ENCODE measurements at places on chromosomes 5 and 9. TPM values are rescaled to one million over a fixed set of nuclear protein-coding genes. Genes with fewer than 3 reads are reported as not detected.

Gene ESM1
- 1.2 TPM for total RNA-seq

Gene KCNIP1
- 0.16 TPM for total RNA-seq

Gene SPINK13
- total RNA-seq: not detected

Gene LHFPL2
- 5.0 TPM for total RNA-seq

Gene GABRA1
- total RNA-seq: not detected

Gene PCDHGB7
- total RNA-seq: 7.9 TPM

Gene ZNF462
- total RNA-seq: 29.2 TPM

Gene PPP3R2
- not detected for total RNA-seq

Gene B4GALT7
- 17.2 TPM for total RNA-seq

Gene ADGRV1
- total RNA-seq: not detected

Gene FBXO10
- 6.7 TPM for total RNA-seq

Gene HSD17B3
- total RNA-seq: 1.4 TPM

Gene SNAPC3
- total RNA-seq: 32.2 TPM

Gene FAM120AOS
- total RNA-seq: 27.3 TPM

Gene PCDHB7
- 0.55 TPM for total RNA-seq

Gene AJM1
- 7.7 TPM for total RNA-seq

- H3K27me3 ChIP-seq: no peaks in the 10 kb centered on the region
- peak overlapping the region; percentile 88 for H3K4me3 ChIP-seq
- peak; percentile 71 for DNase-seq
- H3K36me3 ChIP-seq: no peaks in the 10 kb centered on the region
- H3K4me1 ChIP-seq: peaks cover 80% of the 10 kb centered on the region
Observed at GRCh38 chr5:132225165-132226032, 2.3 kb downstream of the P4HA2 start.

DNA sequence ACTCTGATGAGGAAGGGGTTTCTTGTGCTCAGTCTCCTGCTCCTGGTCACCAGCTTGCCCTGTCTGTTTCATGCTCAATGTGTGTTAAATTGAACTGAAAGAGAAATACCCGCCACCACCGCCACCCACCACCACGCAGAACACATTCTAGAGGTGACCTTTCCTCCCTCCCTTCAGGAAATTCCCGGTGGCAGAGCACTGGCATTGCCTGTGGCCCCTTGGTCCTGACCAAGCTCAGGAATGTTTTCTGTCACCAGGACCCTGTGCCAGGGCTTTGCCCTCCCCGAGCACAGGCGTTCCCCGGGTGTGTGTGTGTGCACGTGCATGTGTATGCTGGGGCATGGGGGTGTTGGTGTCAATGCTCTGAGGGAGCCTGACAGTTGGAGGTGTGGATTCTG is 10.2 kb upstream of the SLC25A51 start:
- no peak for DNase-seq
- peaks cover 48% of the 10 kb centered on the region for H3K4me1 ChIP-seq

- no peak overlapping the region for H3K4me3 ChIP-seq
- H3K4me1 ChIP-seq: peaks cover 33% of the 10 kb centered on the region
- H3K36me3 ChIP-seq: peaks cover 41% of the 10 kb centered on the region
Observed at GRCh38 chr5:126438868-126439267, 15.7 kb downstream of the GRAMD2B start.

DNA sequence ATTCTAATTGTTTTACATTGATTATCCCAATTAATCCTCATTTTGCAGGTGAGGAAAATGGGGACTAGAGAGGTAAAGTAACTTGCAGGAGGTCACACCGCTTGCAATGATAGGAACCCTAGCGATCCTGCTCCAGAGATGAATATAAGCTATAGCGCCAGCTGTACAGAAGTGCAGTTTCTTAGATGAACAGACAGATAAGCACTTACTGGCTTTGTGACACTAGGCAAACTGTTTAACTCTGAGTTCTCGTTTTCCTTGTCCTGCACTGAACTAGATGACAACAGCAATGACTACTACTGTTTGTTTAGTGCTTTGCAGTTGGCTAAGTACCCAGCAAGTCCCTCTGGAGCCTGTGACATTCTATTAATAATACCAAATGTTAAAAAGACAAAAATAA is 11.1 kb downstream of the LHX6 start:
- H3K27me3 ChIP-seq: peaks cover 100% of the 10 kb centered on the region
- H3K4me3 ChIP-seq: no peak overlapping the region
- no peaks in the 10 kb centered on the region for H3K36me3 ChIP-seq
- no peak for DNase-seq

DNA sequence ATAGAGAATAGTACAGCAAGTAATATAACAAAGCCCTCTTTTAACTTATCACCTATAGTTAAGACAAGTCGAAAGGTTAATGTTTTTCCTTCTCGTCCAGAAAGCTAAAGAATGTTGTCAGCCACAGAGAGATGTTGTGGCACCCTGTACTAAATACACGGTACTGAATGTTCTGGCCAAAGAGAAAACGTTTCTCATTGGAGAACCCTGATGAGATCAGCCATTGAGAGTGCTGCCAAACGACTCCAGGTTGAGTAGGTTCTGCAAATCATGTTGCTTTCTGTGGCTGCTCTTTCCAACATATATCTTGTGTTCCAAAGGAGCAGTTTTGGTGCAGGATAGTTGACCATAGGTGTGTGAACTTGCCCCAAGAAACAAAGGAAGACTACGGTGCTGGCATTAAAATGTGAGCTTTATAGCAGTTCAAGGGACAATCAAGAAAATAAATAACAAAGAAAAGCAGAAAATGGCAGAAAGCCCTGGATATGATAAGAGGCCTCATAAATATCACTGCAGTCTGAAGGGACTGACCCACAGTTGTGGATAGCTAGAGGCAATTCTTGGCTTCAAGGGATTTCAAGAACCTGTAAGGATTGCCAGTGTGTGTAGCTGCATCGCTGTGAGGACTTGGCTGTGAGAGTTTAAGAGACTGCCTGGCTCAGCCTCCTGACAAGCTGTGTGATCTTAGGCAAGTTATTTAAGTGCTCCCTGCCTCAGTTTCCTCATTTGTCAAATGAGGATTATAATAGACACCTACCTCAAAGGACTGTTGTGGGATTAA is 102.7 kb downstream of the ARHGEF28 start:
- no peak overlapping the region for H3K4me3 ChIP-seq
- H3K27me3 ChIP-seq: no peaks in the 10 kb centered on the region
- no peaks in the 10 kb centered on the region for H3K36me3 ChIP-seq
- H3K4me1 ChIP-seq: peaks cover 27% of the 10 kb centered on the region
- no peak overlapping the region for H3K27ac ChIP-seq

DNA sequence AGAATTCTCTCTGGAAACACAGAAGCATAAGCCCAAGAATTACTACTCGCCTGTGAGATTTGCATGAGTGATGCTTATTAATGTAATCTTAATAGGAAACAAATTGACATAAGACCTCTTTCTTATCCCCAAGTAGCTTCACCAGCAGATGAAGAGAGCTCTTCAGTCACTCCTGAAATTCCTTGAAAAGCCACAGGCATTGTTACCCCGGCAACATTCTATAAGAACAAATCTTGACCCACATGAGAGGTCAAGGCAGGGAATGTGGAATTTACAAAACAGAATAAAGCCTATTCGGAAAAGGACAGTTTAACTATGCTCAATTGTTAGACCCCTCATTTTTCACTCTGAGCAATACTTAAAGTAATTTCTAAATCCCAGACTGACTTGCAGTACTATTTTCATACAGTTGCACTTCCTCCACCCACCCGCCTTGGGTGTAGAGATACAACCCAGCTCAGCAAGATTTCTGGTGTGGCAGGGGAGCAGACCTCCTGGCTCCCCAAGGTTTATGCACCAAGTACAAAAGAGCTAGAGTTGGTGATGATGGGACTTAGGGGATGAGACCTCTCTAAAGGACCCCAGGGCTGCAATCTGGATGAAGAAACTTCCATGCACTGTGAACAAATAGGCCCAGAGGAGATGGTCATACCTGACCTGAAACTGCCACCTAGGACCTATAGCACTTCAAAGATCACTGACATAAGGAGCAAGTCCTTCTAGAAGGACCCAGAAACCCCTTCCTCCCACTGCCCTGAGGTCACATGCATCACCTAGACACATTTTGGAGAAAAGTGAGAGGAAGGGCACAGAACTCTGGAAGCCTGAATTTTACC is 242.1 kb downstream of the ZNF608 start:
- H3K27ac ChIP-seq: no peak overlapping the region
- H3K4me1 ChIP-seq: no peaks in the 10 kb centered on the region
- H3K36me3 ChIP-seq: no peaks in the 10 kb centered on the region
- no peak for DNase-seq
- H3K27me3 ChIP-seq: no peaks in the 10 kb centered on the region

GRCh38 chr5:34061993-34062392 is 19.0 kb upstream of the C1QTNF3 start:
- H3K27ac ChIP-seq: no peak overlapping the region
- H3K36me3 ChIP-seq: no peaks in the 10 kb centered on the region
- no peaks in the 10 kb centered on the region for H3K4me1 ChIP-seq
- H3K4me3 ChIP-seq: no peak overlapping the region
- no peak for DNase-seq

DNA sequence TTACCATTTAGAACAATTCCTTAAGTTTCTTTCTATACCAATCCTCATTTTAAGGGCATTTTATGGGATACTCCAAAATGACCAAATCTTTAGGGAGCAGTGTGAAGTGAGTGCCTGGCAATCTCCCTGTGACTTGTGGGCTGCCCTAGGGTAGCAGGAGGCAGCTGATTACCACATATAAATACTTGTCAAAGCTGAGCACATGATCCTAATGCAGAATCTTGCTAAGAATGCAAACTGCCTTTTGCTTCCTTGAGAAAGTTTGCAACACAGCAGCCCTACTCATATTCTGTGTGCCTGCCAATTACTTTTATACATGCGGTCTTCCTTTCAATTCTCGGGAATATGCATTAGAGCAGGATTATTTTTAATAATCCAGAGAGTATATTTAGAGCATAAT is 18.2 kb upstream of the NREP start:
- no peak overlapping the region for H3K27ac ChIP-seq
- H3K36me3 ChIP-seq: no peaks in the 10 kb centered on the region
- H3K4me3 ChIP-seq: no peak overlapping the region
- H3K27me3 ChIP-seq: no peaks in the 10 kb centered on the region
- peaks cover 15% of the 10 kb centered on the region for H3K4me1 ChIP-seq

- no peak overlapping the region for H3K27ac ChIP-seq
- peaks cover 3% of the 10 kb centered on the region for H3K4me1 ChIP-seq
- no peak for DNase-seq
- no peaks in the 10 kb centered on the region for H3K27me3 ChIP-seq
Observed at GRCh38 chr9:112705768-112706427, 12.0 kb downstream of the INIP start.

GRCh38 chr5:144958002-144958401 is 787.3 kb downstream of the KCTD16 start:
- no peaks in the 10 kb centered on the region for H3K4me1 ChIP-seq
- H3K27me3 ChIP-seq: no peaks in the 10 kb centered on the region
- H3K36me3 ChIP-seq: no peaks in the 10 kb centered on the region

DNA sequence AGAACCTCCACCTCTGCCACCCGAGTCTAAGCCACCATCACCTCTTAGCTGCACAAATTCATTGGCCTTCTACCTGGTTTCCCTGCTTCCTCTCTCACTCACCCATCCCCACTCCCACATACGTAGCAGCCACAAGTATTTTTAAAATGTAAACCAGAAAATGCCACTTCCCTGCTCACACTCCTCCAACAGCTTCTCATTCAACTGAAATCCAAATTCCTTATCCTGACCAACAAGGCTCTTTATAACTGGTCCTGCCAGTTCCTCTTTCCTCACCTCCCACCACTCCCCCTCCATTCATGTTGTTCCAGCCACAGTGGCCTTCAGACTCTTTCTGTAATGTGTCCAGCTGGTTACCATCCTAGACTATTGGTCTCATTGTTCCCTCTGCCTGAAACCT is 25.0 kb upstream of the PALM2AKAP2 start:
- no peak overlapping the region for H3K4me3 ChIP-seq
- H3K4me1 ChIP-seq: no peaks in the 10 kb centered on the region
- no peak for DNase-seq
- H3K27ac ChIP-seq: no peak overlapping the region
- H3K36me3 ChIP-seq: no peaks in the 10 kb centered on the region
- no peaks in the 10 kb centered on the region for H3K27me3 ChIP-seq

- no peak for DNase-seq
- H3K36me3 ChIP-seq: peaks cover 28% of the 10 kb centered on the region
- peak overlapping the region; percentile 23 for H3K27ac ChIP-seq
- H3K27me3 ChIP-seq: no peaks in the 10 kb centered on the region
- H3K4me1 ChIP-seq: peaks cover 73% of the 10 kb centered on the region
- no peak overlapping the region for H3K4me3 ChIP-seq
Observed at GRCh38 chr9:128903871-128904620, 16.7 kb upstream of the PHYHD1 start.

GRCh38 chr5:128197896-128198522 is 114.4 kb downstream of the SLC12A2 start:
- no peaks in the 10 kb centered on the region for H3K27me3 ChIP-seq
- H3K4me3 ChIP-seq: no peak overlapping the region

DNA sequence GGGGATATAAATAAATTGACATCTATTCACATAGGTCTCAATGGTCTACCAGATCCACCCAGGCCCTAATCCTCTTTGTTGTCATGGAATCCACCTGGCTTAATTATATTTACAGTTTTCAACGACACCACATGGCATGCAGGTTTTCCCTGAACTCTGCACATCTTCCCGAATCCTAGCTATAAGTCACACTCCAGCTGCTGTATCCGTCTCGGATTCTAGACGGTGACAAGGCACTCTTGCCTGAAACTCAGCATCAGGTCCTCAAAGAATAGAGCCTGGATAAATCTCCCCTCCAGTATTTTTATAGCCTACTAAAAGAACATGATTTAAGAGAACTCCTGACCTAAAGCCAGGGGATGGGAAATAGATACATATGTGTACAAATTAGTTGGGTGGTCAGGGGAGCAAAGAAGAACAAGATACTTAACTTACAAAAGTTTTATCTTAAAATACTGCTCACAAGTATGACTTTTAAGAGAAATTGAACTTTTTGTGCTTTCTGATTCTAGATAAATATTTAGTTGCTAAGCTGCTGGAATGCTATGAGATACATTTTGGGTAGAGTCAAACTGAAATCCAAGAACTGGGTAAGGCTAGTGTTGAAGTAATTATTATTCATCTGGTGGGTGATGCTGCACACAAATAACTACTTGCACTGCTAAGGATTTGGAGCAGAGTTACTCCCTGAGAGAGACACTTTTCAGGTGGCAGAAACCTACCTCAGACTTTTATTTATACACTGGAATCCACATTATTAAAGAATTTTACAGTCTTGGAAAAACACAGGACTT is 187.3 kb downstream of the EFNA5 start:
- H3K27ac ChIP-seq: no peak overlapping the region
- H3K4me3 ChIP-seq: no peak overlapping the region
- no peaks in the 10 kb centered on the region for H3K27me3 ChIP-seq
- DNase-seq: no peak

- no peaks in the 10 kb centered on the region for H3K36me3 ChIP-seq
- H3K4me3 ChIP-seq: no peak overlapping the region
- no peak overlapping the region for H3K27ac ChIP-seq
Observed at GRCh38 chr9:27864644-27865438, 291.6 kb upstream of the C9orf72 start.

Data from left ventricle myocardium inferior (tissue), 1 donor.